ENCODE measurements at places on chromosomes 1 and 21. TPM values are rescaled to one million over a fixed set of nuclear protein-coding genes. Genes with fewer than 3 reads are reported as not detected.
A peak's percentile ranks its signal among the peaks of the same experiment; 100 is the strongest.

- no peaks in the 10 kb centered on the region for H3K36me3 ChIP-seq
- H3K4me3 ChIP-seq: no peak overlapping the region
- no peak overlapping the region for H3K27ac ChIP-seq
- H3K4me1 ChIP-seq: peaks cover 10% of the 10 kb centered on the region
Measured at GRCh38 chr1:28902738-28903137, 11.6 kb upstream of the EPB41 start.

DNA sequence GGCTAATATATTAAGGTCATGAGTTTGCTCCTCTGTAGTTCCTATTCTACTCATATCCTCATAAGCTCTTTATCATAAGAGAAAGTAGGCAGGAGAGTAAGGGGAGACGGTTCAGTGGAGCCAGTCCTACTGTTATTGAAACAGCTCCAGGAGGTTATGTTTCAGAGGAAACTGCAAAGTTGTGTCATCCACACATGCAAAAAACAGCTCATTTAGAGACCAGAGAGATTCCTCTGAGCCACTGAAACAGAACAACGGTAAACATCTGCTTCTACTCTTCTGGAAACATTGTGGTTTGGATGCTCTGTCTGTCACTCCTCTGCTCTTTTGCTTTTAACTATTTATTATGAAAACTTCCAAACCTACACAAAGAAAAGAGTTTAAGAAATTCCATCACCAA, 66.3 kb upstream of the PPP2R5A start:
- DNase-seq: no peak
- no peak overlapping the region for H3K4me3 ChIP-seq
- H3K27ac ChIP-seq: peak overlapping the region; percentile 28
- H3K4me1 ChIP-seq: no peaks in the 10 kb centered on the region
- H3K36me3 ChIP-seq: no peaks in the 10 kb centered on the region

- peaks cover 15% of the 10 kb centered on the region for H3K4me1 ChIP-seq
- H3K27ac ChIP-seq: no peak overlapping the region
- no peaks in the 10 kb centered on the region for H3K36me3 ChIP-seq
- DNase-seq: no peak
- H3K27me3 ChIP-seq: no peaks in the 10 kb centered on the region
Measured at GRCh38 chr1:244056577-244056976, 5.5 kb downstream of the ZBTB18 start.

GRCh38 chr1:204931313-204931712, 60.7 kb downstream of the NFASC start:
- no peak for DNase-seq
- H3K36me3 ChIP-seq: no peaks in the 10 kb centered on the region
- no peaks in the 10 kb centered on the region for H3K27me3 ChIP-seq
- no peaks in the 10 kb centered on the region for H3K4me1 ChIP-seq
- H3K4me3 ChIP-seq: no peak overlapping the region

GRCh38 chr1:53629101-53629691, 109.8 kb downstream of the GLIS1 start:
- H3K4me1 ChIP-seq: no peaks in the 10 kb centered on the region
- H3K36me3 ChIP-seq: no peaks in the 10 kb centered on the region
- no peak for DNase-seq
- H3K27me3 ChIP-seq: no peaks in the 10 kb centered on the region
- H3K4me3 ChIP-seq: no peak overlapping the region

- no peaks in the 10 kb centered on the region for H3K27me3 ChIP-seq
- DNase-seq: no peak
- H3K4me1 ChIP-seq: peaks cover 11% of the 10 kb centered on the region
Measured at GRCh38 chr1:178536844-178537371, 24.0 kb downstream of the TEX35 start.

- H3K36me3 ChIP-seq: no peaks in the 10 kb centered on the region
- H3K27ac ChIP-seq: no peak overlapping the region
- DNase-seq: peak; percentile 19
- peaks cover 4% of the 10 kb centered on the region for H3K4me1 ChIP-seq
Measured at GRCh38 chr1:226029093-226029496, 30.0 kb upstream of the SDE2 start.

- DNase-seq: peak; percentile 19
- peak overlapping the region; percentile 34 for H3K27ac ChIP-seq
- no peaks in the 10 kb centered on the region for H3K4me1 ChIP-seq
- no peaks in the 10 kb centered on the region for H3K27me3 ChIP-seq
Measured at GRCh38 chr1:63731117-63732043, 42.4 kb upstream of the ROR1 start.

GRCh38 chr21:14273736-14274538, 58.0 kb downstream of the RBM11 start:
- H3K4me3 ChIP-seq: peak overlapping the region; percentile 30
- no peak overlapping the region for H3K27ac ChIP-seq
- peaks cover 4% of the 10 kb centered on the region for H3K4me1 ChIP-seq
- H3K36me3 ChIP-seq: no peaks in the 10 kb centered on the region
- DNase-seq: no peak
- no peaks in the 10 kb centered on the region for H3K27me3 ChIP-seq

DNA sequence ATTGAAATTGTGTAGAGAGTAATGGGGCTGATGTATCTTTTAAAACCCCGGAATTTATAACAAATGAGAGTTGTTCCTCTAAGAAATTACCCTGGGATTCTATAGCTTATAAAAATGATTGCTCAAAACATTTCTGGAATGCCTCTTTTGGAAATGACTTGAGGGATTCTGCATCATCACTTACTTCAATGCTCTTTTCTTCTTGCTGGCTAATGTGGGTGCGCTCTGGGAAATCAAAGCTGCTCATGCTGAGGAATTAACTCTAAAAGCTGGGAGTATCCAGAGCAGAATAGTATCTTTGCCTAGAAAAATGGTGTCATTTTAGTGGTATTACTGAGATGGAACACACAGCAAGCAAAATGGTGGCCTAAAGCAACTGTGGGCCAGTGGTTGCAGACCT, 23.0 kb upstream of the TBX15 start:
- no peak overlapping the region for H3K27ac ChIP-seq
- no peaks in the 10 kb centered on the region for H3K36me3 ChIP-seq
- peaks cover 5% of the 10 kb centered on the region for H3K4me1 ChIP-seq
- H3K27me3 ChIP-seq: no peaks in the 10 kb centered on the region
- no peak for DNase-seq

DNA sequence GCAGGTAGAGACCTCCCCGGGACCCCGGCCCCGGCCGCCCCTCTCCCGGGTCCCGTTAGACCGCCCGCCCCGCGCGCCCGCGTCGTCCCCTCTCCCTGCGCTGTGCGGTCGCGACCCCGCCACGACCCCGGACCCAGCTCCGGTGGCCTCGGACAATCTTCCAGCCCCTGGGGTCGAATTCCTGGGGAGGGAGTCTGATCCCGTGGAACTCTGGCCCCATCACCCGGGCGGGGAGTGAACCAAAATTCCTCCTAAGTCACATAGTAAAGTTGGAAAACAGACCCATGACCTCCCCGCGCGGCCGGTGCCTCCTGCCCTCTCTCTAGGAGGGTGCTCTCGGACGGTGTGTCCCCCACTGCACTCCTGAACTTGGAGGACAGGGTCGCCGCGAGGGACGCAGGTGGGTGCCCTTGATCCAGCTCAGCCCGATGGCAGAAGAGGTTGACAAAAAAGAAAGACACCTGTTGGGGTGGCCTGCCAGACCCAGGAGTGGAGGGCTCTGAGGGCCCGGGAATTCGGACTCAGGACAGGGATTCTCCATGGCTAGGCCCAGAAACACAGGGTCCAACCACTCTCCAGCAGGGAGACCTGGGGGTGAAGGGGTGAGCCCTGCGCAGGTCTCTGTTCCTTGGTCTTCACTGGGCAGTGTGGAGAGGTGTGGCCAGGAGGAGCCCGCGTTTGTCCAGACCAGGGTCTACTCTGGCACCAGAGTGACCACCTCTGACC, 451 bp downstream of the ADAMTSL4 start:
- peak overlapping the region; percentile 84 for H3K27ac ChIP-seq
- peaks cover 8% of the 10 kb centered on the region for H3K36me3 ChIP-seq
- no peak for DNase-seq
- peak overlapping the region; percentile 64 for H3K4me3 ChIP-seq
- peaks cover 38% of the 10 kb centered on the region for H3K4me1 ChIP-seq

GRCh38 chr1:93692026-93692425, 10.4 kb upstream of the BCAR3 start:
- no peaks in the 10 kb centered on the region for H3K27me3 ChIP-seq
- H3K27ac ChIP-seq: no peak overlapping the region
- peaks cover 24% of the 10 kb centered on the region for H3K4me1 ChIP-seq

DNA sequence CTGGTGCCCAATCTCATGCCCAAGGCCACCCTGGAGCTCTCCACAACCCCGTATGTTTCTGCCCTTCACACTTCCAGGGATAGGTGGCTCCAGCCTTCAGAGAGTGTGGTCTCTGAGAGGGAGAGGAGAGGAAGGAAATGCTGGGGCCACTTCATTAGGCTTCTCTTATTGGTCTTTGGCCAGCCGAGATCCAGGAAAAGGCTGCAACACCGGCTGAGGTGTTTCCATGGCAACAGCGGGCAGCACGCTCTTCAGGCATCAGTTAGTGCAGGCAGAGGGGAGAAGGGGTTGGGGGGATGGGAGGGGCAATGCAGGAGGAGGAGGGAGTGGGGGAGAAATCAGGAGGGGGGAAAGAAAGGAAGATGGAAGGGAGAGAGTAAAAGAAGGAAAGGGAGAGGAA, 275.1 kb upstream of the GJB5 start:
- no peak for DNase-seq
- H3K4me1 ChIP-seq: no peaks in the 10 kb centered on the region
- H3K36me3 ChIP-seq: no peaks in the 10 kb centered on the region
- H3K4me3 ChIP-seq: no peak overlapping the region

DNA sequence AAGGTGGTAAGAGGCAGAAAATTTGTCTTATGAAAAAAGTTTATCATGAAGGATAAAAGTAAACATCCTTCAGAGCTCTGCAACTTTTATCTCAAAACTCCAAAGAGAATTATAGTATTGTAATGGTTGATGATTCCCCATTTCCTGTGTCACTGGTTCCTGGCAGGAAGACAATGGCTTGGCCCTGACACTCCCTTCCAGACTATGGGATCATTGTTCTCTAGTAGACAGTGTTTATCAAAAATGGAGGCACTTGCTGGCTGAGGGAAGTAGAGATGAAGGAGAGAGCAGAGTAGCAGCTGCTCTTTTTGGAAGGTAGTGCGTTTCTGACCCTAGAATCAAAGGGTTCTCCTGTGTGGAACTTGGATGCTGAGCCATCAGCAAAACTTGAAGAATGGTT, 145.9 kb upstream of the ATP1B1 start:
- no peak for DNase-seq
- no peak overlapping the region for H3K27ac ChIP-seq
- H3K4me3 ChIP-seq: no peak overlapping the region
- H3K36me3 ChIP-seq: no peaks in the 10 kb centered on the region

GRCh38 chr1:22506130-22506692, 54.6 kb downstream of the ZBTB40 start:
- H3K4me1 ChIP-seq: no peaks in the 10 kb centered on the region
- H3K27me3 ChIP-seq: no peaks in the 10 kb centered on the region
- H3K4me3 ChIP-seq: no peak overlapping the region
- no peak for DNase-seq

DNA sequence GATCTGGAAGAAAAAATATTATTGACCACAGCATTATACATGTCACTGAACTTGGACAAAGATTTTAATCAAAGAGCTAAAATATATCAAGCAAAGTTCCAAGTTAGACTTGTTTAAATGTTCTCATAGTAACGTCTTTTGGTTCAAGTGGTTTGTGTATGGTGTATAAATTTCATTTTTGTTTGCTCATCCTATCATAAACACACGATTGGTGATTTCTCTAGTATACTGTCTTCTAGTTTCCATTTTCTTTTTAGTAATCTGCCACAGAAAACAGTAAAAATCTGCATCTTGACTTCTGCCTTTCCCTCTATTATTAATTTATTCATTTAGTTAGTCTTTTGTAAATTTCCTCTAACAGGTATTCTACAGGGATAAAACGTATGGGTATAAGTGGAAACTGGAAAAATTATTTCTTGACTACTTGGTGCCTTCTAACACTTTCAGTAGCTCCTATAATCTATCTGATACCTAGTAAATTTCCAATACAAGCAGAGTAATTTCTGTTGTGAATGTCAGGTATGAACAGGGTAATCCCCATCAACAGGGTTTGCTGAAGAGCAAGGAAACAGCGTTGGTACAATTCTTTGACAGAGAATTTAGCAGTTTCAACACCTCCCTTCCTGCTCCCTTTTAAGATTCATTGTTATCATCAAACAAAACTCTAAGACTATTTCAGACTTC, 268.0 kb downstream of the PTPRC start:
- H3K36me3 ChIP-seq: no peaks in the 10 kb centered on the region
- no peak for DNase-seq
- no peak overlapping the region for H3K27ac ChIP-seq
- H3K4me1 ChIP-seq: peaks cover under 1% of the 10 kb centered on the region
- H3K27me3 ChIP-seq: no peaks in the 10 kb centered on the region

DNA sequence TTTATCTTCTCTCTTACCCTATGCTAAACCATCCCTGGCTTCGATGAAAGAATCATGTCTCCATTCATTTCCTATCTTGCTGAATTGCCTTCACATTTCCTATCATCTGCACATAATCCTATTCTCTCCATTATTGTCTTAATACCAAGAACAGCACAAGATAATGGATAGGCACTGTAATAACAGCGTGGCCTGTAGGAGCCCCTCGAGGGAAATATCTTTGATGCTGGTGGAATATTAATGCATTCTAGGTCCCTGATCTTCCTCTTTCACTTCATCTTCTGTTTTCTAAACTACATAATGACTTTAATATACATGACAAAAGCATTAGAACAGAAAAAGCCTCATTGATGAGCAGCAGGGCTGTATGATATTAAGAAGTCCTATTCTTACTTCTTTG, 720.6 kb downstream of the RWDD3 start:
- no peak overlapping the region for H3K4me3 ChIP-seq
- no peaks in the 10 kb centered on the region for H3K36me3 ChIP-seq
- H3K27ac ChIP-seq: no peak overlapping the region

DNA sequence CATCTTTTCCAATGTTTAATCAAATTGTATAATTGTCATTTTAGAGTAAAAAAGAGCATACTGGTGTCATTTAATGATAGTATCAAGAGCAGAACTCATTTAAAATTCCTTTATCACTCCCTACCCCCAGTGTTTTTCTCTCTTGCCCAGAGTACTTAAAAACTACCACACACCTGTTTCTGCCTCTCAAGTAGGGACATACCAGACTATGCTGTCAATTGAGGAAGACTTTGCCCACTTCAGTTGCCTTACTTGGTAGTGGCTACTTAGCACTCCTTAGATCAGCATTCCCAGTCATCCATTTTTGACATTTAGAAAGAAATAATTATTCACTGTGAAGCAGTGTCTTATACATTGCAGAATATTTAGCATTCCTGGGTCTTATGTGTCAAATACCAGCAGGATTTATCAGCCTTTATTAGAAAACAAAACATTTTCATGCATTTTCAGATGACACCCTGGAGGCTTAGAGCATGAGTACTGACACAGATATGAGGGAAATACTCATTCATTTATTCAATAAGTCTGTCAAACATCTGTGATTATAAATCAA, 127.5 kb upstream of the RGS1 start:
- no peak overlapping the region for H3K4me3 ChIP-seq
- no peaks in the 10 kb centered on the region for H3K36me3 ChIP-seq
- no peaks in the 10 kb centered on the region for H3K4me1 ChIP-seq
- DNase-seq: no peak
- H3K27me3 ChIP-seq: no peaks in the 10 kb centered on the region
- H3K27ac ChIP-seq: no peak overlapping the region

The NUDT4B gene
- 5.1 TPM for total RNA-seq

The VWA1 gene
- total RNA-seq: 142 TPM

The OR10J5 gene
- not detected for total RNA-seq

The COL6A1 gene
- 361 TPM for total RNA-seq

The ARHGEF19 gene
- total RNA-seq: 19.3 TPM

The C1orf115 gene
- total RNA-seq: 32.1 TPM

The C1orf116 gene
- not detected for total RNA-seq

The SPATA45 gene
- not detected for total RNA-seq

The PLEKHN1 gene
- not detected for total RNA-seq

The DBT gene
- 10.2 TPM for total RNA-seq

The SLC27A3 gene
- total RNA-seq: 61.2 TPM

The LCE3D gene
- not detected for total RNA-seq

The MPZ gene
- 570 TPM for total RNA-seq

The PPIH gene
- 22.4 TPM for total RNA-seq

Data from tibial nerve (tissue), 4 donors.